Posterior cingulate gyrus (tissue), 11 donors: ENCODE measurements at places on chromosomes 4 and X.

DNA sequence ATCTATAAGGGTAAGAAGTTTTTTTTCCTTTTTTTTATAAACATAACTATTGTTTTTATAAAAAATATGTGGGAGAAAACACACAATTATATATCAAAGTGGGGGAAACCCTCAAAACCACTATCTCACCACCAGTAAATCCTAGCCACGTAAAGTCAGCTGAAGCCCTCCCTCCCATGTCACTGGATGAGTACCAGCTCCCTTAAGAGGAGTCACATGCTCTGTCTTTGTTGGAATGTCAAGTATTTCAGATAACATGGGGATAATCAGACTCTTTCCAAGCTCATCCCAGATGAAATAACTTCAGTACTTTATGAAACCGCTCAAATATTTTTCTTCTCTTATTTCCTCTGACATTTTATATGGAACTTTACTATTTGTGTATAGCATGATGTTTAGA is 2.4 kb downstream of the MYOZ2 start:
- no peak for DNase-seq

GRCh38 chrX:47240619-47241018 is 7.8 kb downstream of the USP11 start:
- no peak for DNase-seq

DNA sequence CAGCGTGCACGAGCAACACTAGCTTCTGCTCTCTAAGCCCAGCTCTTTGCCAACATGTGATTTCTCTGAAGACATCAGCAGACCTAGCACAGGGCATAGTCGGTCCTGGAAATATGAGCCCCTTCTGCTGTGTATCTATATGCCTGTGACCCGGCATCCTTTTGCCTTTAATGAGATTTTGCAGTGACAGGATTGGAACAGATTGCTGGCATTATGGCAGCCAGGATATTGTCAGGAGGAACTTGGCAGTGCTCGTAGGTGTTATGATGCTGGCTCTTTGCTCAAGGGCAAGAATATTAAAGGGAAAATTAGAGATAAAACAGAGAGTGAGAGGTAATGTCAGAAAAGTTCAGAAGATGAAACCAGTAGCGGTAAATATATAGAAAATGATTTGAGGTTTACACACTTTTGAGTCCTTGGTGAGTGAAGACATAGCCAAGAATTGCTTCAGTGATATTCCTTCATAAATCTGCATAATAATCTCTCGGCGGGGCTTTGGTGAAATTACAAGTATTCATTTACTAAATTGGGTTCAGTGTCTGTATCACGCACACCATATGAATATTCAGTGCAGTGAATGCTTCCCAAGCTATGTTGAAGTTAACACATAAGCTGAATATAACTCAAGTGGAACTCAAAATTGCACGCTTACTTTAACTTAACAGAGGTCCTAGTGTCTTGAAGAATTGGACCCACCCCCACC is 502.1 kb upstream of the NR3C2 start:
- DNase-seq, result no peak

GRCh38 chr4:162761965-162762364 is 404.7 kb downstream of the NAF1 start:
- no peak for DNase-seq

DNA sequence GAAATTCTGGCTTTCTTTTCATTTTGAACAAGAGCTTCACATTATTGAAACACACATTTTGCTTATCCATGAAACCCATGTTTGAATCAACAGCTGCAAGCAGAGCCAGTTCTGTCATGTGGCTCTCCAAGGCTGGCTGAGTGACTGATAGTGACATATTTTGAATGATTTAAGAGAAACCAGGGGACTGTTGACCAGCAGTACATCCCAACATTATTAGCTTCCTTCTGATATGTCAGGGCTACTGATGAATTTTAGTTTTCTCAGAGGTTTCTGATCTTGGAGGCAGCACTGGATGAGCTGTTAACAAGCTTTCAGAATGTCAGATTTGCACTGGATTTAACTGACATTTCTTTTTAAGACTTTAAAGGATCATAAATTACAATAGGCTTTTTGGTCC is 74.6 kb upstream of the GRXCR1 start:
- DNase-seq, result no peak

- DNase-seq, result no peak
These were observed 1844.4 kb upstream of the PCDH10 start for GRCh38 chr4:131304686-131305085.

GRCh38 chr4:110627977-110628662 is 5.2 kb upstream of the PITX2 start:
- DNase-seq, result no peak

DNA sequence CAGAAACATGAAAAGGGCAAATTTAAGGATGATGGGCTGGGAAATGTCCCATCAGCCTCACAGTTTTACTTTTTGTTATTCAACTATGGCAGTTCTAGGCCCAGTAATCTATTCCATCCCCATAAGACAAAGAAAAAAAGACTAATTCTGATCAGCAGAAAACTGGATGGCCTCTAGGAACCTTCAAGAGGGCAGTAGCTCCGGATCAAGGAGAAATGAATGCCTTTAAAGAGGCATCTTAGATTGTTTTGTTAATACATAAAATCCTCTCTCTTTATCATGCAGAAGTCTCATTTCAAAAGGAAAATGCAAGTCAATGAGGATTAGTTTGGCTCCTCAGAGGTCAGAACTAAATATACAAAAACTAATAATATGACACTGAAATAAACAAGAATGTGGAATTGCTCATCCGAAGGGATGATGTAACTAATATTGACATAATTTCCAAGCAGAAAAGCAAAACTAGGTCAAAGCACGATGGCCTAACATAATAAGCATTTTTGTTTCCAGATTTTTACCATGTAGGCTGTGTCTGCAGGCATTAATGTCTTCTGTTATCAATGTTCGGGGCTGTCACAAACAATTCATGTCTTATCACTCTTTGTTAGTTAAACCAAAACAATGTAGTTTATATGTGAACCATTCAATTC is 8.8 kb downstream of the MID1 start:
- no peak for DNase-seq

- DNase-seq, result no peak
These were observed 39.4 kb downstream of the PDE5A start for GRCh38 chr4:119589165-119589564.

GRCh38 chr4:53094040-53094439 is 231.9 kb downstream of the RASL11B start:
- DNase-seq, result no peak

DNA sequence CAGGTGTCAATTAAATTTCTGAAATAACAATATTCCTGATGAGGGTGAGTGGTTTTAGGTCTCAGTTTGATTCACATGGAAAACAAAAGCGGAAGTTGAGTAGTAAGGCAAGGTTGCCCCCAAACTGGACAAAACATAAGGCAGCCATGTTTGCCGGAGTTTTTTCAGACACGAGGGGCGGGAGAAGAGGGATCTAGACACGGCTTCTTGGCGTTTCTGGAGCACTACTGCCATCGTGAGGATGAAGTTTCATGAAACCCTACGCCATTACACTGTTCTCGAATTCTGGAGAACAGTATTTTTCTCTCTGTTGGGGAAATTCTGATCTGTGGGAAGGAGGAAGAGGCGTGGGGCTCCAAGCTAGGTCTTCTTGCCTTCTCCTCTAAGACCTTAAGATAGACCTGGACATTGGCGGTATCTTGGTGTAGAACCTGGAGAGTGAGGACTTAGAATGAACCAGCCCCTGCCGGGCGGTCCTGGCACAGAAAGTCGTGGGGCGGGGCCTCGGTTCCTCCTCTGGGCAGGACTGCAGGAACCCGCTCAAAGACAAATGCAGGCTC is 160.3 kb downstream of the OR13H1 start:
- DNase-seq, result no peak

DNA sequence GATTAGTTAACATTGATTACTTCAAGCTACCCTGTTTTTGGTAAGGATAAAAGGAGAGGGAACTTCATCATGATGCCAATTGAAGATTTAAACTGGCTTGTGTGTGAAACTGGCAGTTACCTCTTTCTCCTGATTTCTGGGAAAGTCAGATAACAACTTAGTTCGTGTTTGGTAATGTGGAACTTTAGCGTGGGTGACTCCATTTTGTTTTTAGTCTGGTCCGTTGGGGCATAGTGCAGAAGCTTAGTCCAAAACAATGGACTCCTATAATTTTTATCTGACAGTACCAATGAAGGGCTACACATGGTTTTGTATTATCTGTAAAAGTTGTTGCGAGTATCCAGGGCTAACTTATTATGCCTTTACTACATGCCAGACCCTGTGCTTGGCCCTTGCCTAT is 294.9 kb downstream of the GUCY2F start:
- DNase-seq, result no peak

- DNase-seq, result no peak
These were observed 4.1 kb downstream of the GRID2 start for GRCh38 chr4:92307866-92308265.

DNA sequence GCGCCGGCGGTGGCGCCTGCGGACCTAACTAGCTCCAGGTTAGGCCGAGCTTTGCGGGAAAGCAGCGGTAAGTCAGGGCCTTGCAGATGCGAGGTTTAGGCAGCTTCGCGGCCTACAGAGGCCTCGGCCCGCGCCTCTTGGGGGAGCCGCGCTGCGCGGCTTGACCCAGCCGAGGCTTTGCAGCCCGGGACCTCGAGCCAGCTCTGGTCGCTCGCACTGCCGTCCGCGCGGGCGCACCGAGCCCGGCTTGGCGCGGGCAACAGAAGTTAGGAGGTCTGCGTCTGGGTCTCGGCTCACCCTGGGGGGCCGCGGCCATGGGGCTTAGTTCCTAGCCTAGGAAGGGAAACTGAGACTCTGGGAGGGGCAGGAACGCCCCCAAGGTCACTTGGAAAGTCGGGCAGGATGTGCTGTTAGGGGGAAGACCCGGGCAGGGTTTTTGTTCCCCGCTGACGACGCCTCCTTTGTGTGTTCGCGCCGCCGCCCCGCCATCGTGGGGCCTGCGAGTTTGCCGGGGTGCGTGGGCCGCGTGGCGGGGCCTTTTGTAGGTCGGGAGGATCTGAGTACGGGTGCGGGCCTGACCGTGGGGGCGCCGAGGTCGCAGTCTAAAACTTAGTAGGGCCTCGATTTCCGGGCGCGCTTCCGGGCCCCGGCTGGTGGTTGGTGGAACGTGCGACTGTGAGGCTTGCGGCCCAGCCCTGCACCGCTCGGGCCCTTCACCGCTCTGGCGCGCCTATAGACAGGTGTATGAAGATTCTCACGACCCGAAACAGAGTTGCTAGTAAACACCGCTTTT is 482 bp downstream of the RNF4 start:
- DNase-seq, result no peak

- no peak for DNase-seq
These were observed 258.1 kb upstream of the NEIL3 start for GRCh38 chr4:177051473-177052060.

DNA sequence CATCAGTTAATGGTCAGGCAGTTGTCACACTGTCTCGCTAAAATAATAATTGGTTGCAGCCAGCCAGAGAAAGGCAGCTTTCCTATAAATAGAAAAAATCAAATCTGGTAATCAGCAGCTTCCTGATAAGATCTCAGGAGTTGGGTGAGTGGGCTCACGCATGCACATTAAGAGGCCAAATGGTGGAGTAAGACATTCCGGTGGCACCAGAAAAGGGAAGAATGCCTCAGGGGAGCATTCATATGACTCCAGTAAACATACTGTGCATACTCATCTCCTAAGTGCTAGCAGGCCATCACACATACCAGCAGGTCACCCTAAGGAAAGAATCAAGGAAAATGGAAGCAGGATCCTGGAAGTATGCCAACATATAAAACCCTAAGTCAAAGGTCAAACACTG is 40.1 kb downstream of the UGT2B15 start:
- no peak for DNase-seq

DNA sequence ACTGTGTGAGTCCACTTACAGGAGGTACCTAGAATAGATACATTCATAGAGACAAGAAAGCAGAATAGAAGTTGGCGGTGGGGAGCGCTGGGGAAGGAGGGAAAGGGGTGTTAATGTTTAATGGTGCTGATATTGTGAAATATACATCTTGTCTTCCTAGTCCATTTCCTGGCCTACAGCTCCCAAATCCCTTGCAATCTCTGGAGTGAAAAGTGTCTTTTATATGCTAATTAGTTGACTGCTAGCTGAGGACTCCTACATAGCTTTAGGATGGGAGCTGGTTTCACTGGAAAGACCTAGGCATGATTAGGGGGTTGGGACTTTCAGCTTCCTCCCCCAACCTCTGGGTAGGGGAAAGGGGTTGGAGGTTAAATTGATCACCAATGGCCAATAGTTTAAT is 36.0 kb downstream of the FUNDC1 start:
- DNase-seq, result no peak

GRCh38 chr4:77619408-77619807 is 13.8 kb downstream of the CXCL13 start:
- DNase-seq, result peak; percentile 52

DNA sequence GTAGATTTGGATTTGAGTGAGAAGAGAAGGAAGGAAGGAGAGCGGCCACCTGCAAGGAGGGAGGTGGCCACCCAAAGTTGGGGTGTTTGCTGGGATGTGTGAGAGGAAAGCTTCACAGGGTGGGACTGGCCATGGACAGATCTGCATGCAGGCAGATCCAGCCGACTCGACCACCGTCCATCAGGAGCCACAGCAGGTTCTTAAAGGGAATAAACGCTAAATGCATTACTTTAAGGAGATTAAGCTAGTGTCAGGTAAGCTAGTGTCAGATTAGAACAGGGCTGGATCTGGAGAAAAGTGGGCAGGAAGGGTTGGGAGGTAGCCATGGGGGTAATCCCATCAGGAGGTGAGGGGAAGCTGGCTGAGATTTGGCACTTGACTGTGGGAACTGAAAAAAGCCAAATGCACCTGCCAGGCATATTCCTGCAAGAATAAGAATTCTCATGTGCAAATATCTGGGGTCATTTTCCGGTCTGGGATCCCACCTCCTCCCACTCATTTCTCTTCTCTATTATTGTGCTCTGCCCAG is 79.6 kb downstream of the MGST2 start:
- no peak for DNase-seq

- DNase-seq, result peak; percentile 27
These were observed 2.5 kb upstream of the RS1 start for GRCh38 chrX:18674417-18674787.

- no peak for DNase-seq
These were observed 1.2 kb upstream of the NEUROG2 start for GRCh38 chr4:112517067-112517634.

- no peak for DNase-seq
These were observed 617.8 kb downstream of the PCDH7 start for GRCh38 chr4:31338000-31338399.

DNA sequence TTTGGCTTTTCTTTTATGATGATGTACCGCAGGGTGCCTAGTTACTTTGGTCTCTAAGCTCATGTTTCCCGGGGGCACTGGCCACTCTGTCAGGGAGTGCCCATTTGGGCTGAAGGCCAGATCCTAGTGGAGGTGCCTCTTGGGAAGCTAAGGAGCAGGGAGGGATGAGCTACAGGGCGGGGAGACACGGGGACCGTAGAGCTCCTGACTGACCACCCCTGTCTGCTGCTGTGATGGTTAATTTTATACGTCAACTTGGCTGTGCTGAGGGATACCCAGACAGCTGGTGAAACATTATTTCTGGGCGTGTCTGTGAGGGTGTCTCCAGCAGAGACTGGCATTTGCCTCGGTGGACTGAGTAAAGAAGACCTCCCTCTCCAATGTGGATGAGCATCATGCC is 24.9 kb upstream of the CLDN24 start:
- DNase-seq, result no peak
